Stimulated activated CD8-positive, alpha-beta memory T cell treated with anti-CD3 and anti-CD28 coated beads, Interleukin-7, amount 100 ng/mL, for 1 hour (primary cell): ENCODE measurements at places on chromosomes 3 and 15.

DNA sequence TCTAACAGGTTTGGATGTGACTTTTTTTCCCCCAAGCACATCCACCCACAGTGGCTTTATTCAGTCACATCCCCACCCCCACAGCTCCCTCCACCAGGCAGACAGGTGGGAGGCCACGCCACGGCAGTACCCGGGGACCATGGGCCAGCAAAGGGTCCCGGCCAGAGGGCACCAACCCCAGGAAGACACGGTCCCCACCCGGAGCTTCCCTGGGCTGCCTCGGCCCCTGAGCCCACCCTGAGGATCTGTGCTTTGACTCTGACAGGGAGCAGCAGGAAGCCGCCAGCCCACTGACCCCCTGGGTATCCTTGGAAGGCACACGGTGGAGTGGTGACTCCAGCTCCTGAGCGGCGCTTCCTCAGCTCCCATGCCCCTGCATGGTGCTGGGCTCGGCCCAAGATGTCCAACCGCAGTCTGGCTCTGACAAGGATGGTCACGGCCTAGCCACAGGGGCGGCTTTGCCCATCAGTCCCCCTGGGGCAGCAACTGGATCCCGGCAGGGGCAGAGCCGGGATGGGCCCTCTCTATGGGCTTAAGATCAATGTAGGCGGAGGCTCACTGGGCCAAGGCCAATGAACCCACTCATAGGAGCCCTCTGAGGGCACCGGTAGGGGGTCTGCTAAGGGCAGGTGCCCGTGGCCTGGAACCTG is 66.2 kb upstream of the TTBK2 start:
- DNase-seq, result no peak

GRCh38 chr3:71784201-71784913 is 591 bp downstream of the PROK2 start:
- no peak for DNase-seq

DNA sequence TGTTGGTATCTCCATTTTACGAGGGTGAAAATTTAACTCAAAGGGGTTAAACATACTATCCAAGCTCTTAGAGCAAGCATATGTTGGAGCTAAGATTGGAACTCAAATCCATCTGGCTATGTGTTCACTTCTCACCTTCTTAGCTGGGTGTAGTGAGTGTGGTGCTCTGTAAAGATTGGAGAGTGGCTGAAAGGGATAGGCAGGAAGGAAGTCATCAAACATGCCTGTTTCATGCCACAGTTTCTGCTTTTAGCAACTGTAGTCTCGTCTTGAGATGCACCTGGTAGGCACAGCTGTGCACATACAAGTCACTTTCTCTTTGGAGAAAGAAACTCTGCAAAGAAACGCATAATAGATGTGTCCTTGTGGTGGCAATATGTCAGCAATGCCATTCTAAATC is 189.1 kb upstream of the MDFIC2 start:
- no peak for DNase-seq

DNA sequence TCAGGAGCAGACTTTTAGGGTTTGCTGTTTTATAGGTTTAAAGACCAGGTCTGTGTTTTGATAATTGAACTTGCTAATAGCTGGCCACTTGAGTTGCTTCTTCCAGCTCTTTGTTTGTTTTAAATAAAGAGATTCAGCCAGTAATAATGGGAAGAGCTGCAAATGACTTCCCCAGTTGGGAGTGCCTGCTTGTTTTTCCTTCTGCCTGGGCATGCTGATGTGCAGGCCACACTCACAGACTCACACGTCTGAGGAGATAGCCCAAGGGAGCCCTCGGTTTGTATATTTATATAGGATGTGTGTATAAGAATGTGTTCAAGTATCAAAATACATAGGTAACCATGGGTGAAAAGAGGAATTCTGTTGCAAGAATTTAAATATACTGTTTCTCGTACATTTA is 78.2 kb upstream of the BOC start:
- no peak for DNase-seq

- no peak for DNase-seq
Measured at GRCh38 chr15:78247911-78248310, 13.5 kb upstream of the ACSBG1 start.

DNA sequence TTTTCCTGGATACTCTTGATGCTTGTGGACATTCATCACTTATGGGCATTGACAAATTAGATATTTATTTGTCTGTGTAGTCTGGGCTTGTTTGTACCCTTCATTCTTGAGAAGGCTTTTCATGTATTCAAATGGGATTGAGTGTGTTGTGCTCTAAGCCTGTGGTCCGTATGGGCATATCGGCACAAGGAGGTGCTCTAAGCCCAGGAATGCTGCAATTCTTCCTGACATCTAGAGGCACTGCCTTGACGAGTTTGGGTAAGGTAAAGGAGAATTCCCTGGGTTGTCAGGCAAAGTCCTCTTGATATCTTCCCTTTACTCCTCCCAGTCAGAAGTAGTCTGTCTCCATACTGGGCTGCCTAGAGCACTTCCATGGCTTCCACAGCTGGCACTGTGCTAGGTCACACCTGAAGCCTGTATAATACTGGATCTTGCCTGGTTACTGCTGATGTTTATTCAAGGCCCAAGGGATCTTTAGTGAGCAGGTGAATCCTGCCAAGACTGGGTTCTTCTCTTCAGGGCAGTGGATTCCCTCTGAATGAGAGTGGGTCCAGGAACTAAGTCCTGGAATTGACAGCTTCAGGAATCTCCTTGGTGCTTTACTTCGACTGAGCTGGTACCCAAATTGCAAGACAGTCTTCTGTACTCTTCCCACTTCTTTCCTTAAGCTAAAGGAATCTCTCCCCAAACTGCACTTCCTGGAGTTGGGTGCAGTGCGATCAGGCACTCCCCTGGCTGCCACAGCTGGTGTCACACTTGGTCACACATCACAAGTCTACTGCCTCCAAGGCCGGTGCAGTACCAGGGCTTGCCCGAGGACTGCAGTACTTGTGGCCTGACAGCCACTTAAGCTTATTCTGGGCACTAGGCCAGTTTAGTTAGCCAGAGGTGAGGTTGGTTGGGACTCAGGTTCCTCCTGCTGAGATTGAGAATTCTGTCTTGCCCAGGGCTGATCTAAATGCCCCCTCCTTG is 46.0 kb downstream of the GALK2 start:
- DNase-seq, result no peak

- DNase-seq, result no peak
Measured at GRCh38 chr3:32249184-32249782, 10.8 kb downstream of the CMTM8 start.

- DNase-seq, result no peak
Measured at GRCh38 chr3:128950223-128950938, 43.5 kb downstream of the CFAP92 start.

- no peak for DNase-seq
Measured at GRCh38 chr15:40744815-40745152, 10.3 kb downstream of the RMDN3 start.

- DNase-seq, result no peak
Measured at GRCh38 chr3:189588070-189588469, 43.1 kb upstream of the TP63 start.

DNA sequence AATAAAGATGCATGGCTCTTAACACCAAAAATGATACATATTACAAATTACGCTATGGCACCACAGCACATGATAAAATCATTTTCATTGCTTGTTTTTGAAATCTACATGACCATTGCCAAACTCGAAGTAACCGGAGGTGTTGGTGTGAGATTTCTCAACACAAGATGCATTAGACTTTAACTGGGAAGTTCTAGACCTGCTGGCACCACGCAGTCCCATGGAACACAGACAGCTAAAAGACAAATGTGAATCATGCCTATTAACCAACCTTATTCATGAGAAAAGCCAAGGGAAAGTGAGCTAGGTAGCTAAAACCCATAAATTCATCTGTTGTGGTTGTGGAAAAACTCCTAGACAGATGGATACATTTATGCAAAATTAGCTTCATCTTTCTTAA is 595.4 kb downstream of the FOXP1 start:
- no peak for DNase-seq

- no peak for DNase-seq
Measured at GRCh38 chr3:66476852-66477381, 23.9 kb downstream of the LRIG1 start.

DNA sequence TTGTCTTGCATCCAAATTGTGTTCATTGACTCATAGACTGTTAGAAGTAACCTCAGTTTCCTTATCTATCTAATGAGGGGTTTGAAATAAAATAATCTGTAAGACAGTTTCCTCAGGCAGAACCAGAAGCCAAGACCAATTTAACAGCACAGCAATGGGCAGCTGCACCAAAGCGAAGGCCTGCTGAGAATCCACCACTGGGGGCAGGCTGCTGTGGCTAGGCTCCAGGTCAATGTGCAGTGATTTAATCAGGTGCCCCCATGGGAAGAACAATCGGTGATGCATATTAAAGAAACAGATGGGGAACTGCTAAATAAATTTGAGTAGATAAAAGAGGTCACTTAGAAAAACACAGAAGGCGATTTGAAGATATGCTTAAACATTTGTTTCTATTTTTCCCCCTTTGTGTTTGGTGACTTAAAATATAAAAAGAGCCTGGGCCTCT is 28.0 kb upstream of the TMOD3 start:
- DNase-seq, result no peak

DNA sequence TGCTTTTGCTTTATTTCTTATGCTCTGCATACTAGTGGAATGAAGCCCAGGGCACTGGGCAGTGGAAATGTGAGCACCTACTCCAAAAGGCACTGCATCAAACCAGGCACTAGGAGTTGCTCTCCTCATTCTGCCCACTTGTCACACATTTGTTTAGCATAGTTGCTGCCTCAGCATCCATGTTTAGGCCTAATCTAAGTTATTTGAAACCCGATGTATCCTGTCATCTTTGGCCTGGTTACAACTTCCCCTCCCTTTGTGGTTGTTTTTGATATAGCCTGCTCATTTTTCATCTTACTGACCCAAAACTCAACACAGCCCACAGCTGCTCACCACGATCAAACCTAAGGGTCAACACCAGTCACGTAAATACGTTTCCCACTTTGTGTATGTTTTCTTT is 82.2 kb upstream of the SELENOK start:
- no peak for DNase-seq
